ENCODE measurements at places on chromosomes 4 and X.

DNA sequence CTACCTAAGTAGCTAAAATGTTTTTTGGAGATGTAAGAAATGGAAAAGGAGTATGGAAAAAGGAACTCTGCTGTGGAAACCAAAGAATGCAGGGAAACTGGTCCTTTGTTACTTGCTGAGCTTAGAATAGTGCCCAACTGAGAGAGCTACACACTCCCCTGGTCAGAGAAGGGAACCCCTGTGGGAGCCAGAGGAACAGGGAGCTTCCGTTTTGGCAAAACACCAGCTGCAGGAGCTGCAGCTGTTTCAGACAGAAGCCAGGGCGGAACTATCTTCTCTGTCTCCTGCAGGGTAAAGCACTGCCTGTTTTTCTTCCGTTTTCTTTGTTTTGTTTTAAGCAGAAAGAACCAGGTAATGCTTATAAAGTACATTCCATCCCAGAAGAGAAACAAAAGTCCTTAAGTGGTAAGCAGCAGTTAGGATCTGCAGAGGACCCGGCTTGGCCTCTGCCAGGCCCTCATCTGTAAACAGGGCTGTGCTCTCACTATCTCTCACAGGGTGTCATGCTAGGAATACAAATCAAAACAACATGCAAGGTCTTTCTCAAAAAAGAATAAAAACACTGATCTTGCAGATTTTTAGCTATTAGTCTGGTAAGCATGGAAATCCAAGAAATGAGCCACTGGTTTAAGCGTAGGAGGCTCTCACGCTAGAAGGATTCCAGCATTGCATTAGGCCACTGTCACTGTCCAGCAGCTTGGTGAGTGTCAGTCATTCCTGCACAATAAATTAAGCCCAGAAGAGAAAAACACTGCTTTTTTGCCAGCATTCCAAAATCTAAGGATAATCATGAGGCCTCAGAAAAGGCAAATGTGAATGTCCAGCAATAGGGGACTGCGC is 76.1 kb downstream of the CHST7 start:
- DNase-seq = no peak

DNA sequence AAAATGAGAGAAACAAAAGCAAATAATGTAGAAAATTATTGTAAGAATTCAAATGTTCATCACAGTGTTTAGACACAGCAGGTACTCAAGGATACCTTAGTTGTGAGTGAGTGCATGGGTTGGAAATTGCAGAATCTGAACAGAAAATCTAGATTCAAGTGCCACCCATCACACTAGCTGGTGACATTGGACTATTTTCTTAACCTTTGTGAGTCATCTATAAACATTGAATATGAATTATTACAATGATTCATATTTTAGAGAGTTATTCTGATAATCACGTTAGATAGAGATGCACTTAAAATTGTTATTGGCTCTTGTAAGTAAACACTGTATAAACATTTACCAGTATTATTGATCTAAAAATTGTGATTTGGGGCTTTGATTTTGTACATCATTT is 1113.1 kb downstream of the STIM2 start:
- no peak for DNase-seq

- DNase-seq = no peak
Observed at GRCh38 chr4:178599521-178599920, 1157.3 kb upstream of the AGA start.

DNA sequence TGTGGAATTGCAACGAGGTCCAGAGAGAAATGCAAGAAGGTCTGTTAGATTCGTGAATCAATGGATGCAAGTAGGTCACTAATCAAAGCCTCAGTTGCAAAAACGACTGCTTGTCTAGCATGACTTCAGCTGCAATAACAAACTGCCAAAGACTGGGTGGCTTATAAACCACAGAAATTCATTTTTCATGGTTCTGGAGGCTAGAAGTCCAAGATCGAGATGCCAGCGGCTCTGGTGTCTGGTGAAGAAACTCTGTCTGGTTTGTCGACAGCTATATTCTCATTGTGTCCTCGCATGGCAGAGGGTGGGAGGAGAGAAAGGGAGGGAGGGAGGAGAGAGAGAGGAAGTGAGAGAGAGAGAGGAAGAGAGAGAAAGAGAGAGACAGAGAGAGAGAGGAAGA is 114.7 kb downstream of the MXRA5 start:
- DNase-seq = no peak

DNA sequence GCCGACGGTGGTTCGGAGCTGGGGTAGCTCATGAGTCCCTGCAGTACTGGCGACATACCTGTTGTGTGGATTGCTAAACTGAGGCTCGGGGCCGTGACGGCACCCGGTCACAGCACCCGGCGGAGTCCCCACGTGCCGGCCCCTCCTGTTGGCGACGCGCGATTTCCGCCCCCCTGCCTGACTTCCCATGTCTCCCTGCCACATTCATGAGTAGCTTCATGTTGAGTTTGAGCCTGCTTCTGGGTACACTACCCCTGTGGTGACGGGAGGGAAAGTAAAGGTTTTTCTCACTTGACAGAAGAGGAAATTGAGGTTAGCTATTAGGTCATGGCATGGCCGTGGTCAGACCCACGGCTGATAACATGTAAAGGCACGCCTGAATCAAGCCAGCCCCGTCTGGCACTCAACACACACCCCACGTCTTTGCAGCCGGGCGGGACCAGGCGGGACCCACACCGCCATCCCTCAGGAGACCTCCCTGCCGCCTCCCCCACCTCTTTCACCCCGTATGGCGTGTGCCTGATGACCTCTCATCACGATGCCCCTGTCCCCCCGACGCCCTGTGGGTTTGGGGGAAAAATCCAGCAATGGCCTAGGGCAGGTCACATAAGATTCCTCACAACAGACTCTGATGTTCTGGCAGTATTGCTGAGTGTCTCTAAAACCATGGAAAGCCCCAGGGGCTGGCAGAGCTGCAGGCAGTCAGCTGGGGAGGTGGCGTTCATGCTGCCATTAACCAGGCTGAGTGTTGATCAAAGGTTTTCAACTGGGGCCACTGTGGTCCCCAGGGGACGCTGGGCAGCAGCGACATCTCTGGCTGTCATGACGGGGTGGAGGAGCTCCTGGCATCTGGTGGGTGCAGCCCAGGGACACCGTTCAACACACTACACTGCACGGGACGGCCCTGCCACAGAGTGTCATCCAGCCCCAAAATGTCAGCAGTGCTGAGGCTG is 29.2 kb downstream of the P2RY8 start:
- DNase-seq = no peak

GRCh38 chr4:94913316-94913715 is 155.6 kb downstream of the BMPR1B start:
- no peak for DNase-seq

DNA sequence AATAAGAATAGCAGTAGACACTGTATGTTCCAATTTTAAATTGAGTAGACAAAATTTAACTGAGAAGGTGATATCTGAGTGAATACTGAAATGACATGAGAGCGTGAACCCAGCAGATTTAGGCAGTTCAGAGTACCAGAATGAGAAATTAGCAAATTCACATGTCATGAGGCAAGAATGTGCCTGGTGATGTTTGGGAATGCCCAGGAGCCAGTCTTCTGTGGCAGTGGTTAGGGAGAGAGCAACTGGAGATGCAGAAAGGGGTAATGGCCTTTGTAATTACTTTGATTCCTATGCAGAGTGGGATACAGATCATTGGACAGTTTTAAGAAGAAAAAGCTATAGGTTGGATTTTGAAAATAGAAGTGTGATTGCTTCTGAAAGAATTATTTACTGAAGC is 621.9 kb downstream of the TECRL start:
- DNase-seq = no peak

GRCh38 chrX:53483838-53484405 is 49.8 kb upstream of the HSD17B10 start:
- peak; percentile 39 for DNase-seq

Measured in AG08395 (cell line).